ENCODE measurements at places on chromosomes 2 and 18.

DNA sequence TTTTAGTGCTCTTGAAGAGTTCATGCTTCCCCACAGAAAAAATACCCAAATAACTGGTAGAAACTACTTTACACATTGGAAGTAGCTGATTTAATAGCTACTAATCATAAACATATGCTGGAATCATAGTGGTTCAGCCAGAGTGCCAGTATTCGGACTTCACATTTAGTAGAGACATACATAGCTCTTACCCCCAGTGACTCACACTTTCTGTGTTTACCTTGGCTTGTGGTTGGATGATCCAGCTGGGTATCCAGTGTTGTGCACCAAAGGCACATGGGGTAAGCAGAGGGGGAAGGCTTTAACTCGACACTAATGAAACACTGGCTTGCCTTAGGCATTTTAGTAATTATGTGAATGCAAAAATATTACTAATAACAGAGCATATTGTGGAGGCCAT lies 18.1 kb downstream of the ARHGAP28 start:
- no peak for DNase-seq

- no peak for DNase-seq
These were observed 96.0 kb downstream of the RHOB start for GRCh38 chr2:20542746-20543468.

GRCh38 chr2:112048236-112048592 lies 6.9 kb upstream of the TMEM87B start:
- no peak for DNase-seq

DNA sequence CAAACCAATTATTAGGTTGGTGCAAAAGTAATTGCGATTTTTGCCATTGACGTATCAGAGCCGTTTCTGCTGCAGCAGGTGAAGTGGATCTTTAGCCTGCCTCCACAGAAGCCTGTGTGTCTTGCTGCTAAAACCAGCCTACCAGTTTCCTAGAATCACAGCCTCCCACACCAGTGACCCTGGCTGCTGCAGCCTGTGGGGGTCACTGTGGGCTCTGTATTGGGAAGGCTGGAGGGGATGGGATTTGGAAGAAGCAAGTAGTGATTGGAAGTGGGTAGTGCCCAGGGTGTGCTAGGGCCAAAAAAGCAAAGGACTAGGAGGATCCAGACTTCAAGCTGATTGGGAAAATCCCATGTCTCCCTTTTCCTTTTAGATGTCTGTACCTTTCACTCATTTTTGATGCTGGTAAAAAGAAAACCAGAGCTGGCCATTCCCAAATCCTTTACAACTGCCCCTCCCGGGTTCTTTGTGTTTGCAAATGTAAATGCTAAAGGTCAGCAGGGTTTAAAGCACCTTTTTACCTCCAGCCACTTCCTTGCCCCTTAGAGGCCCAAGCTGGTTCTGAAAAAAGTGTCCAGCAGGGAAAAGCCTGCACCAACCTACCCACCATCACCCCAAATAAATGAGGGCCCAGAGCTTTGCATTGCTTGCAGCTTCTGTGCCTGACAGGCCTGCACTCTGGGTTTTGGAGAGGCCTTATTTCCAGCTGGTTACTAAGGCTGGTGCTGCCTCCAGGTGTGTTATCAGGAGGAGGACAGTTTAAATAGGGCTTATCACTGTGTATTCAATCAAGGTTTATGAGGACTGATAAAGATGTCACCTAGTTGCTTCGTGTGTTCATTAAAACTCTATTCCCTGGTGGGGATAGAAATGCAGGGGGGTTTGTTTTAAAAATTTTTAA lies 172.0 kb downstream of the MIB1 start:
- peak; percentile 57 for DNase-seq

GRCh38 chr18:31702449-31702848 lies 18.1 kb upstream of the B4GALT6 start:
- no peak for DNase-seq

GRCh38 chr2:113251118-113251517 lies 27.6 kb downstream of the PAX8 start:
- DNase-seq = no peak

- no peak for DNase-seq
These were observed 79.1 kb downstream of the MOGAT1 start for GRCh38 chr2:222750533-222750932.

DNA sequence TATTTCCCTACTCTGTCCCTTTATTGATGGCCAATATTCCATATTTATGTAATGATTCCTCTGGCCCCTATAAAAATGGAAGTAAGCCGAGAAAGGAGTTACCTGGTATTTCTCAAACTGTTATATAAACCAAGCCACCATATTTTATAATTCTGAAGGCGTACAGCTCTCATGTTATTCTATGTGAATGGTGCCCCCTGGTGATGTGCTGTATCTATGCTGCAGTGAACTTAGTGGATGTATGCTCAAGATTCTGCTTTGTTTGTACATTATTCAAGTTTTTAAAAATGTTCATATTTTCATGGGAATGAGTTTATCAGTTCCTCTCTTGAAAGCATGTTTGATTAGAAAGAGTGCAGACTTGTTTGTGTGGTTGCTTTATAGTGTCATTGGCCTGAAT lies 194.5 kb upstream of the LRRTM1 start:
- no peak for DNase-seq

- no peak for DNase-seq
These were observed 68.8 kb downstream of the RAPGEF4 start for GRCh38 chr2:172804423-172804822.

GRCh38 chr2:100240386-100240785 lies 81.9 kb downstream of the LONRF2 start:
- no peak for DNase-seq

- DNase-seq = no peak
These were observed 47.4 kb downstream of the MMADHC start for GRCh38 chr2:149540138-149540537.

- no peak for DNase-seq
These were observed 369.4 kb downstream of the TXNL1 start for GRCh38 chr18:56268952-56269351.

DNA sequence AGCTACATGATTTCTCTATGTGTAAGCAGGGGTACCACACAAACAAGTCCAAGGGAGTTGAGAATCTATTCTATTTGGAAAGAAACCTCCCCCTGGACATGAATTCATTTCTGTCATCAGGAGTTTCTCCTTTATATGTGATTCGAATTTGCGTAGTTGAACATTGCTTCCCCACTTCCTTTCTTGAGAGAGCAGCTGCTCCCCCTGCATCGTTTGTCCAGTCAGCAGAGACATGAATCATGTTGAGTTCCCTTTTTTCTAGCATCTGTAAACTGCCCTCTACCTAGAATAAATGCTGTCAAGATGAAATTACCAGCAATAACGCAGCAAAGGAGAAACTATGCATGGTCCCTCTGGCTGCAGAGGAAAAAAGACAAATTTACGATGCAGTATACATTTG lies 73.8 kb downstream of the KIF5C start:
- DNase-seq = no peak

DNA sequence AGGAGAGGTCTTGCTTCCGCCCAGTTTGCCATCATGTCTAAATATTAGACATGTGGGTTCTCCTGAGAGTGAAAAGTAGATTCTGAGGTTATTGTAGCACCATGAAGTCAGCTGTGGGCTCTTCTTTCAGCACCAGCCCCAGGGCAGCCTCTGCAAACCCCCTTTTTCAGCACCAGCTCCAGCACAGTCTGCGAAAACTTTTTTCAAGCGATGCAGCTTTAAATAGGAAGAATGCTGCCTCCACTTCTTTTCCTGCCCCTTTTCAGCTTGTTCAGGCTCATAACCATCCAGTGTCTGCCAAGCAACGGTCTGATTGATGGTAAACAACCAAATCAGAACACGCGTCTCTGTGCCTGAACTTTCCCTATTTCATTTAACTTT lies at the start of gene COL5A2:
Gene COL5A2, minus strand, starts transcription at position 192 of the 381 bp plus-strand sequence. Its CDS starts 157 bp downstream, at position 35.
- peak; percentile 55 for DNase-seq

All from ecto neural progenitor cell (in vitro differentiated cells).